Activated naive CD4-positive, alpha-beta T cell (primary cell): ENCODE measurements at places on chromosomes 11 and 22.

DNA sequence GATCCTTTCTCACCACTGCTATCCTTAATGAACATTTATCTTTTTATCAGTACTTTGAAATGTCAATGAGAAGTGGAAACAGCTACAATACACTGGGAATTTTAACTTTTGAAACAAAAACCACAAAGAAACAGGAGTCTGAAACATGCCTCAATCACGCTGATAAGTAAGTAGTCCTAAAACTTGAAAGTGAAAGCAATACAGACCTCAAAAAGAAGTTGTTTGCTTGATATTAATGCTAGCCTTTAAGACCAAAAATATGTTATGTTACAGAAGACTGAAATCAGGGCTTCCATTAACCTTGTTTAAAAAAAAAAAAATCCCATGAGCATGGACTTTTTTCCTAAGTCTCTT lies 21.3 kb downstream of the PHF21A start:
- DNase-seq, result no peak

DNA sequence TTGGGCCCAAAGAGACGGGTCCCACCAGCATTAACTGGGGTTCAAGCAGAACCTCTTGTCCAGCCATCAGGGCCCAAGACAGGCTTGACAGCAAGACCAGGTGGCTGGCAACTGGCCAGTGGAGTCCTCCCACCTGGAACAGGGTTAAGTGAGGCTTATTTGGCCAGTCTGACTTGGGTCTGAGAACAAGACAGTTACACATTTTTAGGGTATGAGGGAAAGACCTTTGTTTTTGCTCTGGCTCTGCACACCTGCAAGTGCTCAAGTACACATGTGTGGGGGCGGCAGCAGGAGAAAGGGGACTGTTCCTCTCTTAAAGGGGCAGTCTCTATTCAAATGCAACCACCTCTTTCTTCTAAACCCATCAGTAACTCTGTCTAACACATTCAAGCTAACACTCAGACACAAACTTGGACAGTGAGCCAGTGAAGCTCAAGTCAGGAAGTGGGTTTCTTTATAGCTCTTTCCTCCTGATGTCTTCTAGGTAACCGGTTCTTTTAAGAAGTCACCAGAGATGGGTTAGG lies 116.2 kb downstream of the ETS1 start:
- no peak for DNase-seq

GRCh38 chr22:41123151-41123550 lies 30.8 kb downstream of the EP300 start:
- no peak for DNase-seq

- DNase-seq, result no peak
These were observed at the start of gene CYB5R2 for GRCh38 chr11:7672960-7673723. TSS of gene CYB5R2 (minus strand) at chr11:7673500. CDS start at chr11:7672825, 675 bp downstream.

DNA sequence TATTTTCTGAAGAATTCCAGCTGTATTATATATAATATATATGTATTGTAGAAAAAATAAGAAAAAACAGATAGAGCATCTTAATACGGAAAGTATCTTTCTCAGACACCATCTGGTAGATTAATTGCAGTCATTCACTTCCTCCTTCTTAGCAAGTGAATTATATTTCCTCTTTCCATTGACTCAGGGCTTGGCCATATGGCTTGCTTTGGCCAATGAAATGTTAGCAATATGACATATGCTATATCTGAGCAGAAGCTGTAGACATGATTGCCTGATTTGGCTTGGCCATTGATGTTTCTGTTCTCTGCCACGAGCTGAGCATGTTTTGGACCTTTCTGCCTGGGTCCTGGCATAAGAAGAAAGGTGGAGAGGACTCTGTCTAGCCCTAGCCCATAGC lies 34.4 kb upstream of the ZBED5 start:
- DNase-seq, result no peak

- DNase-seq, result peak; percentile 30
These were observed 929 bp downstream of the PRDM10 start for GRCh38 chr11:130001461-130002351.

DNA sequence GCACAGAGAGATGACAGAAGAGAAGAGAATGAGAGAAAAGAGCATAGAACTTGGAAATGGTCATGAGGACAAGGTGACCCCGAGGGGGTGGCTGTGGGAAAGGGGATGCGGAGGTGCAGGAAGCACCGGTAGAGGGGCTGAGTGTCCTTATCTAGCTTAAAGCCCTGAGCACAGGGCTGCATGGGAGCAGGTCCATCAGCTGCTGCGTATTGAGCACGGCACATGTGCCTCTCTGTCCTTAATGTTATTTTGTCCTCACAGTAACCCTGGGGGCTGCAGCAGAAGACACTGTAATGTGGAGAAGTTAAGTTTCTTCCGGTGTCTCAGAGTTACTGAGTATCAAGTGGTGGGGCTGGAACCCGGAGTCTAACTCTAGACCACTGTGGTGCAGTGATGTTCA lies 94.4 kb upstream of the OR4B1 start:
- no peak for DNase-seq

DNA sequence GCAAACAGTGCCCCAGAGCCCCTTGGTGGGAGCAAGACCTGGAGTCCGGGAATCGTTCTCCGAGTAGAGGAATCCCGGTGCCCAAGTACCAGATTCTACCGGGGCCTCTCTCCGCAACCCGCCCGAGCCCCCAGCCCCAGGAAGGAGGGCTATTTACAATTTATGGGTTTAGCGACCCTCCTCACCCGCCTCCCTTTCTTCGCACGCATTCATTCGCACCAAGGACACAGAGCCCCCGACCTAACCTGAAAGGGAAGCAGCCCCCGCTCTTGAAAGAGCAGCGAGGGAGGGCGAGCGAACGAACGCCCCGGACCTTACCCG lies 628 bp downstream of the LRP4 start:
- no peak for DNase-seq
